Sigmoid colon (tissue), 7 donors: ENCODE measurements at places on chromosomes 13 and 19. TPM values are rescaled to one million over a fixed set of nuclear protein-coding genes. Genes with fewer than 3 reads are reported as not detected.

- no peak for DNase-seq
Observed at GRCh38 chr19:48443256-48443655, 2.5 kb upstream of the GRWD1 start.

- peak; percentile 93 for DNase-seq
Observed at GRCh38 chr19:18450931-18451836, 13.3 kb upstream of the ISYNA1 start.

DNA sequence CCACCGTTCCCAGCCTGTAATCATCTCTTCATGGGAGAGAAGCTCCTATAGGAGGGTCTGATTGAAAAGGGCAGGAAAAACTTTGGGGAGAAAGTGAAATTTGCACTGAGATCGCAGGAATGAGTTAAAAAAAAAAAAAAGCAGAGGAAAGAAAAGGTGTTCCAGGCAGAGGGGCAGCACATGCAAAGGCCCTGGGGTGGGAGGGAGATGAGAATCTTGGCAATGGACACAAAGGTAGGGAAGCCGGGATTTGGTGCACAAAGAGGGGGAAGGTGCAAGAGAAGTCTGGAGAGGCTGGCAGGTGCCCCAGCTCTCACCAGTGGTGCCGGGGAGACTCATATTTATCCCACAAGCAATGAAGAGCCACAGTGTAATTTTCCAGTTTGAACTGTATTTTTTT lies 16.4 kb upstream of the GPR32 start:
- DNase-seq, result no peak

- DNase-seq, result peak; percentile 74
Observed at GRCh38 chr13:46866150-46866549, 30.7 kb downstream of the HTR2A start.

FBXO17 gene
- polyA plus RNA-seq, result 1.6 TPM

ZNF677 gene
- 5.7 TPM for polyA plus RNA-seq

ZNF285 gene
- 1.4 TPM for polyA plus RNA-seq

ZNF154 gene
- polyA plus RNA-seq, result under 0.01 TPM

DNA sequence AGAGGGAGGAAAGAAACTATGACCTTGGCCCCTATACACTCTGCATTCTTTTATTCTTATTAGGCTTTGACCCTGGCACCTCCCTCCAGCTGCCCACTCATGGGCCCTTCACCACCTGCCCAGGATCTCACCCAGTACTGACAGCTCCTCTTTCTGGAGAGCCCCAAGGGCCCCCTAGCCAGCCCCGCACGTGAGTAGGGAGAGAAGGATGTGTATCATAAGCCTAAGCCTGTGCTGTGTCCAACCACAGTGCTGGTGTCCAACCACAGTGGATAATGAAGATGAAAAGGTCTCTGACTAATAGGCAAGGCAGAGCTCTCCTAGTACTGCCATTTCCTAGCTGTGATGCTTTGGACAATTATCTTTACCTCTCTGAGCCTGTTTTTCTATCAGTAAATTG lies 4.2 kb downstream of the DMRTC2 start:
- no peak for DNase-seq

DNA sequence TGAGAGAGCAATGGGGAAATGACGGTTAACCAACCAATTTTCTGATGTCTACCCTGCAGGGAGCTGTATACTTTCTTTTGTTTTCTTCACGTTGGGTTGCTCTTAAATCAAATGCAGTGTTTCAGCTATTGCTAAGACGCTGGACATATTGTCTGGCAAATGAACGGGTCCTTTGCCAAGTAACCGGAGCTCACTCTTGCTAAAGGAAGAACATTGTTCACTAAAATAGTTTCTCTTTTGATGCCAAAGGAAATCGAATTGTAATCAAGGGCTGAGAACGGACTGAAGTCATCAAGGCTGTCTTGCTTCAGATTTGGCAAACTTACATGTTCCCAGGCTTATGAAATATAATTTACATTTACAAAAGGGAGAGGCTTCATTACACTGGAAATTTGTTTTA lies 142.3 kb upstream of the ARGLU1 start:
- DNase-seq, result no peak

- no peak for DNase-seq
Observed at GRCh38 chr13:35131471-35131870, 189.4 kb downstream of the NBEA start.

GRCh38 chr19:38711726-38712153 lies 32.5 kb downstream of the CAPN12 start:
- peak; percentile 90 for DNase-seq

GRCh38 chr19:30699871-30700280 lies 327.7 kb downstream of the ZNF536 start:
- no peak for DNase-seq

DNA sequence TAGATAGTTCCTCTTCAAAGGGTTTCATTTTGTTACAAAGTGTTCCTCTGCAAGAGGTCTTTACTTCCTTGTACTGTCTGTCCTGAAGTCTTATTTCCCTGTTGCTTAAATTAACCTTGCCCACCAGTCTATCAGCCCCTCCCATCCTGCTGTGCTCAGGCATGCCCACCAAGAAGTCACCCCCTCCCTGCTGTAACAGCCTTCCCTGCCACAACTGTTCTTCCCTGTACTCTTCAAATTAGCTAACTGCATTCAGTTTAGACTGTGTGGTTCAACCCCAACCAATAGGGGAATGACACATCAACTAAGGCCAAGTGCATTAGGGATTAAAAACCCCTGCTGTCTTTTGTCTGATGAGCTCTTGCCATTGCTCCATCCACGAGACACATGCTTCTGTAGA lies 34.4 kb upstream of the ZNF562 start:
- no peak for DNase-seq

DNA sequence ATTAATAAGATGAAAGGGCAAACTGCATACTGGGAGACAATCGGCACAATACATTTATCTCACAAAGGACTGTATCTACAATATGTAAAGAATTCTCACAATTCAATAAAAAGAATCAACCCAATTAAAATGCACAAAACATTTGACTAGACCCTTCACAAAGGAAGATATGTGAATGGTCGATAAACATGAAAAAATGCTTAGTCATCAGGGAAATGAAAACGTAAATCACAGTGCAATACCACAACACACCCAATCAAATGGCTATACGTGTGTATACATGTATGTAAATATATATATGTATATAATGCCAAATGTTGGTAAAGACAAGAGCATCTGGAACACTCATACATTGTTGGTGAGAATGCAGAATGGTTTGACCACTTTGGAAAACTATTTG lies 21.9 kb upstream of the RFC3 start:
- DNase-seq, result no peak

CCDC70 gene
- not detected for polyA plus RNA-seq

- DNase-seq, result no peak
Observed at GRCh38 chr19:50516964-50517703, 3.4 kb upstream of the ASPDH start.
